ENCODE measurements at places on chromosomes 12 and 14. TPM values are rescaled to one million over a fixed set of nuclear protein-coding genes. Genes with fewer than 3 reads are reported as not detected.

- no peak overlapping the region for H3K4me3 ChIP-seq
- DNase-seq = peak; percentile 90
- no peaks in the 10 kb centered on the region for H3K27me3 ChIP-seq
Measured at GRCh38 chr14:70972107-70972976, 65.1 kb downstream of the PCNX1 start.

Gene OAS1
- 17.5 TPM for total RNA-seq

- H3K4me3 ChIP-seq = no peak overlapping the region
- H3K36me3 ChIP-seq = no peaks in the 10 kb centered on the region
- DNase-seq = no peak
- peaks cover 3% of the 10 kb centered on the region for H3K4me1 ChIP-seq
Measured at GRCh38 chr14:29724991-29725390, 202.7 kb downstream of the PRKD1 start.

DNA sequence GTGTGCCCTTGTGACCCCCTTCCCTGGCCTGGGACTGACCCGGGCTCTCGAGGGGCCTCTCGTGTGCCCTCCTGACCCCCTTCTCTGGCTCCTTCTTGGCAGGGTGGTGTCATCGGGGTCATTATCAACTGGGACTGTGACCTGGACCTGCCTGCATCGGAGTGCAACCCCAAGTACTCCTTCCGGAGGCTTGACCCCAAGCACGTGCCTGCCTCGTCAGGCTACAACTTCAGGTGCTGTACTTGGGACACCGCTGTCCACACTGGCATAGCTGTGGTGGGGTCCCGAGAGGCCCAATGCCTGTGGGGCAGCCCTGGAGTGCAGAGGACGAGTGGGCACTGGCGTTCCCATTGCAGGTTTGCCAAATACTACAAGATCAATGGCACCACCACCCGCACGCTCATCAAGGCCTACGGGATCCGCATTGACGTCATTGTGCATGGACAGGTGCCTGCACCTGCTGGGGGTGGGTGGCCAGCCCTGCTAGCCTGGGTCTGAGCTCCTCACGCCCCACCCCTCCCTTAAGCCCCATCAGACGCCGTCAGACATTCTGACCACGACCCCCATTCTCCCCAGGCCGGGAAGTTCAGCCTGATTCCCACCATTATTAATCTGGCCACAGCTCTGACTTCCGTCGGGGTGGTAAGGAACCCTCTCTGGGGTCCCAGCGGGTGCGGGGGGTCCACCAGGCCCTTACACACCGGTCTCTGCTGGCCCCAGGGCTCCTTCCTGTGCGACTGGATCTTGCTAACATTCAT lies 2.5 kb downstream of the P2RX2 start:
- H3K4me1 ChIP-seq = peaks cover 3% of the 10 kb centered on the region
- H3K4me3 ChIP-seq = no peak overlapping the region
- no peaks in the 10 kb centered on the region for H3K36me3 ChIP-seq
- no peak for DNase-seq
- H3K27me3 ChIP-seq = peaks cover 9% of the 10 kb centered on the region

DNA sequence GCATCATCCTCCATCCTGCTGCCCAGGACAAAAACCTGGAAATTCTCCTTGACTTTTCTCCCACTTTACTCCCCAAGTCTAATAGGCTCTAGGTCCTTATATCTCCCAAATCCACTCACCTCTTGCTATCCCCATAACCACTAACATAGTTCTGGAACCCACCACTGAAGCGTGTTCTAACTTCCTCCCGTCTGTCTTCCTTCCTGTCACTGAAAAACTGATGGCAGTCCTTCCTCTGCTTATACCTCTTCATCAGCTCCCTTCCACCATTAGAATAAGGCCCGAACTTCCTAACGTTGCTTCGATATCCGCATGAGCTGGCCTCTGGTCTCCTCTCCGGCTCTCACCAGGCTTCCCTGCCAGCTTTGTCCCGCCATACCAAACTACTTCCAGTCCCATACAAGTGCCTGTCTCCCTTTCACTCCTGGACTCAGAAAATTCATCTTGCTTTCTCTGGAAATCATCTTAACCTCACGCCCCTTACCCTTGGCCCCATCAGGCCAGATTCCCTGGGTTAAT lies 63.0 kb upstream of the BCL2L14 start:
- no peak for DNase-seq
- no peaks in the 10 kb centered on the region for H3K27me3 ChIP-seq
- H3K36me3 ChIP-seq = no peaks in the 10 kb centered on the region
- no peak overlapping the region for H3K4me3 ChIP-seq

Gene ASIC1
- total RNA-seq = 1.6 TPM

GRCh38 chr14:97350894-97351731 lies 553.9 kb downstream of the VRK1 start:
- H3K27ac ChIP-seq = no peak overlapping the region
- no peaks in the 10 kb centered on the region for H3K4me1 ChIP-seq
- no peaks in the 10 kb centered on the region for H3K36me3 ChIP-seq
- no peak overlapping the region for H3K4me3 ChIP-seq

- H3K27ac ChIP-seq = no peak overlapping the region
- no peaks in the 10 kb centered on the region for H3K36me3 ChIP-seq
- H3K27me3 ChIP-seq = no peaks in the 10 kb centered on the region
Measured at GRCh38 chr14:96938946-96939345, 141.8 kb downstream of the VRK1 start.

- DNase-seq = no peak
- no peak overlapping the region for H3K4me3 ChIP-seq
- H3K27ac ChIP-seq = no peak overlapping the region
- H3K4me1 ChIP-seq = no peaks in the 10 kb centered on the region
- no peaks in the 10 kb centered on the region for H3K27me3 ChIP-seq
Measured at GRCh38 chr14:71050227-71050823, 143.1 kb downstream of the PCNX1 start.

DNA sequence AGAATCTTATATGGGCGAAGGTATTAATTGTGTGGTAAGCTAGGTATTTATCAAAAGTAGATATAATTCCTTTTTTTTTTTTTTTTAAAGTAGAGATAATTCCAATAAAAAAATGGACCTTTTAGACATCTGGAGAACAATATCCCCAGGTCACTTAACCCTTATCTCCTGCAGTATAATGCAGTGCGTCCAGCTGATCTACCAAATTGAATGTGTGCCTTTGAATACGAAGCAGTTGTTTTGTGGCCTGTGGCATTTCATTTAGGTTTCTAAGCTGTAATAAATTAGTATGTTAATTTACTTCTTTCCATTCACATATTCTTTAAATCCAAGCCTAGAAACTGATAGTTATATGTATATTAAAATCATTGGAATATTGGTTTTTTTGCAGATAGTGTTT lies 3.1 kb downstream of the FUT8 start:
- no peaks in the 10 kb centered on the region for H3K4me1 ChIP-seq
- H3K27ac ChIP-seq = no peak overlapping the region
- no peak overlapping the region for H3K4me3 ChIP-seq
- no peaks in the 10 kb centered on the region for H3K36me3 ChIP-seq
- no peaks in the 10 kb centered on the region for H3K27me3 ChIP-seq
- no peak for DNase-seq

Gene MIP
- not detected for total RNA-seq

DNA sequence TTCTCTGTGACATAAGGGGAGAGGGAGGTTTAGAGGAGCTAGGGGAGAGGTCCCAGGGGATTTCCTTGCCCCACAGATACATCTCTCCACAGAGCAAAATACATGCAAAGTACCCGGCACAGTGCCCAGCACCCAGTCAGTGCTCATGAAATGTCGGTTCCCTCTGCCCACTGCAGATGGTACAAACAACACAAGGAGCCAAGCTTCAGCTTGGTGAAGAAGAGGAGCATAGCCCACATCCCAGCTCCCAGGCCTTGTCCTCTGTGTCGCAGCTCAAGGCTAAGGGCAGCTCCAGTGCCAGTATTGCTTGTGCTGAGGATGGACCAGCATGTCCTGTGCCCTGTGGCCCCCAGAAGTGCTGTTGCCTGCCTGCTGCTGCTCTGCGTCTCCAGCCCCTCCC lies 35.0 kb upstream of the FKBP4 start:
- H3K36me3 ChIP-seq = no peaks in the 10 kb centered on the region
- no peak overlapping the region for H3K27ac ChIP-seq
- no peaks in the 10 kb centered on the region for H3K4me1 ChIP-seq
- H3K4me3 ChIP-seq = no peak overlapping the region
- H3K27me3 ChIP-seq = no peaks in the 10 kb centered on the region

- DNase-seq = no peak
- no peaks in the 10 kb centered on the region for H3K4me1 ChIP-seq
- H3K4me3 ChIP-seq = no peak overlapping the region
- H3K27ac ChIP-seq = no peak overlapping the region
Measured at GRCh38 chr14:90608929-90609341, 207.3 kb downstream of the TTC7B start.

GRCh38 chr12:62436164-62436503 lies 30.5 kb upstream of the MON2 start:
- H3K27ac ChIP-seq = no peak overlapping the region
- peaks cover 4% of the 10 kb centered on the region for H3K27me3 ChIP-seq
- no peak overlapping the region for H3K4me3 ChIP-seq
- H3K4me1 ChIP-seq = no peaks in the 10 kb centered on the region
- peak; percentile 43 for DNase-seq

DNA sequence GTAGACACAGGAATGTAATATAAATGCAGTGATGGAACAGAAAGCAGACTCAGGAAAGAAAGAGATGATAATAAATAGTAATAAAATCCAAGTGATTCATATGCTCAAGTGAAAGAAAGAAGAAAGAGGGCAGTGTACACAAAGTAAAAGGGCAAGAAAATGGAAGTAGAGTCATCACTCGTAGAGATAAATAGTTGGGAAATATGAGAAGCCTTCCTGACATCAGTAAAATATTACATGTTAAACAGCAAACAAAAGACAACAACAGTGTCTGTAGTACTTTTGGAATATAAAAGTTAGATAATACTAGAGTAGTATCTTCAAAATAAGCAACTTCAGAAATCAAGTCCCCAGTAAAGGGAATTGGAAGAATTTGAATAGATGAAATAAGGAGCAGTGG lies 412.3 kb downstream of the RAD51B start:
- peaks cover 31% of the 10 kb centered on the region for H3K4me1 ChIP-seq
- DNase-seq = no peak
- H3K36me3 ChIP-seq = no peaks in the 10 kb centered on the region
- H3K27ac ChIP-seq = peak overlapping the region; percentile 83
- no peak overlapping the region for H3K4me3 ChIP-seq

GRCh38 chr12:90238663-90239271 lies 530.1 kb upstream of the ATP2B1 start:
- H3K4me1 ChIP-seq = no peaks in the 10 kb centered on the region
- no peaks in the 10 kb centered on the region for H3K36me3 ChIP-seq
- no peak for DNase-seq
- no peak overlapping the region for H3K4me3 ChIP-seq
- H3K27ac ChIP-seq = no peak overlapping the region
- no peaks in the 10 kb centered on the region for H3K27me3 ChIP-seq

Gene RERG
- 44.7 TPM for total RNA-seq

DNA sequence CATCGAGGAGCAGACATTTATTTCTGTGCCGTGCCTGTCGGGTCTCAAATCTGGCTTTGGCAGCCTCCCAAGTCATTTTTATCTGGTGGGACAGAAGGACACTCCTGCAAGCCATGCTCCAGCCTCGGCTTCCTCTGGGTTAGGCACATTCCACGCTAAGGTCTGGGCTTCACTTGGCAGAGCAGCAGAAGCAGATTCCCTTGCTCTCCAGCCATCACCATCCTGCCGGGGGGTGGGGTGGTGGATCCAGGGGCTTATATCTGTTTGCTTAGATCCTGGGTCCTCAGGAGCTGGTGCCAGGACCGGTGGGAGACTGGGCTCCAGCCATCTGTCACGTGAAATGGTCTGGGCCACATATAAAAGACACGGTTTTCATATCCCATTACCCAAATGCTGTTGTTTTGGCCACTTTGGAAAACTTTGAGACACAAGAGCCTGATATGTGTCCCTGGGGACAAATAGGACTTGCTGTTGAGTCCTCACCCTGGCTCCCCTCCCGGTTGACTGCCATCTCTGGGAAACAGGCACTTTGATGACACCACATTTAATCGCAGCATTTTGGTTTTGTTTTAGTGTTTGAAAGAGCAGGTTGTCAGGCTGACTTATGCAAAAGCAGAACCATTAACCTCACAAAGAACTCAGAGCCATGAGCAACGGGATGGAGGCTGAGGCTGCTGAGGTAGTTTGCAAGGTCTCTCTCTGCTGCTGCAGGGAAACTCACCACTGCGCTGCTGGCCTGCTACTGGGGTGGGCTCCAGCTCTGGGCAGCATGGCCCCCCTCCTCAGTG lies 69.6 kb upstream of the PRMT8 start:
- no peak overlapping the region for H3K4me3 ChIP-seq
- no peak for DNase-seq
- H3K36me3 ChIP-seq = no peaks in the 10 kb centered on the region
- H3K27me3 ChIP-seq = no peaks in the 10 kb centered on the region
- no peaks in the 10 kb centered on the region for H3K4me1 ChIP-seq

GRCh38 chr14:57317248-57317833 lies 48.6 kb downstream of the AP5M1 start:
- peak; percentile 92 for DNase-seq
- H3K27me3 ChIP-seq = no peaks in the 10 kb centered on the region
- no peak overlapping the region for H3K4me3 ChIP-seq
- H3K36me3 ChIP-seq = no peaks in the 10 kb centered on the region
- H3K4me1 ChIP-seq = no peaks in the 10 kb centered on the region

- H3K27ac ChIP-seq = no peak overlapping the region
- DNase-seq = no peak
- no peaks in the 10 kb centered on the region for H3K36me3 ChIP-seq
- peaks cover 30% of the 10 kb centered on the region for H3K27me3 ChIP-seq
Measured at GRCh38 chr12:65122703-65123102, 1.6 kb upstream of the WIF1 start.

- no peaks in the 10 kb centered on the region for H3K27me3 ChIP-seq
- H3K4me1 ChIP-seq = no peaks in the 10 kb centered on the region
- no peak overlapping the region for H3K27ac ChIP-seq
- no peak overlapping the region for H3K4me3 ChIP-seq
Measured at GRCh38 chr12:115882936-115883335, 394.6 kb downstream of the MED13L start.

DNA sequence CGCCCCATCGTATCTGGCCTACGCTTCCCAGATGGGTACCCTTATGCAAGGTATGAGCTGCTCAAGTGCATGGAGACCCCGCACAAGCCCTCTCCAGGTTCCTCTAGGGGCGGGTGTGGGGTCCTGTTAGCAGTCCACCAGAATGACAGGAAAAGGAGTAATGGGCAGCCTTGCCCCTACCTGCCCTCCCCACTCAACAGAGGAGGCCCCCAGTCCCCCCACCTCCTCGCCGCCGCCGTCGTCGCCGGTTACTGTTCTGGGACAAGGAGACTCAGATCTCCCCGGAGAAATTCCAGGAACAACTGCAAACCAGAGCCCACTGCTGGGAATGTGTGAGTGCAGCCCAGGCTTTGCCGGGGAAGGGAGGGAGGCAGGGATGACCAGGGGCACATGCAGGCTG lies 6.0 kb downstream of the REC8 start:
- no peak for DNase-seq
- H3K27ac ChIP-seq = no peak overlapping the region
- H3K36me3 ChIP-seq = peaks cover 10% of the 10 kb centered on the region
- no peak overlapping the region for H3K4me3 ChIP-seq
- H3K4me1 ChIP-seq = peaks cover 18% of the 10 kb centered on the region

Data from kidney (tissue), 22 donors.